ENCODE measurements at places on chromosomes 13 and 19.
A peak's percentile ranks its signal among the peaks of the same experiment; 100 is the strongest.

- DNase-seq: peak; percentile 53
These were observed 26.6 kb downstream of the CD70 start for GRCh38 chr19:6564393-6564792.

DNA sequence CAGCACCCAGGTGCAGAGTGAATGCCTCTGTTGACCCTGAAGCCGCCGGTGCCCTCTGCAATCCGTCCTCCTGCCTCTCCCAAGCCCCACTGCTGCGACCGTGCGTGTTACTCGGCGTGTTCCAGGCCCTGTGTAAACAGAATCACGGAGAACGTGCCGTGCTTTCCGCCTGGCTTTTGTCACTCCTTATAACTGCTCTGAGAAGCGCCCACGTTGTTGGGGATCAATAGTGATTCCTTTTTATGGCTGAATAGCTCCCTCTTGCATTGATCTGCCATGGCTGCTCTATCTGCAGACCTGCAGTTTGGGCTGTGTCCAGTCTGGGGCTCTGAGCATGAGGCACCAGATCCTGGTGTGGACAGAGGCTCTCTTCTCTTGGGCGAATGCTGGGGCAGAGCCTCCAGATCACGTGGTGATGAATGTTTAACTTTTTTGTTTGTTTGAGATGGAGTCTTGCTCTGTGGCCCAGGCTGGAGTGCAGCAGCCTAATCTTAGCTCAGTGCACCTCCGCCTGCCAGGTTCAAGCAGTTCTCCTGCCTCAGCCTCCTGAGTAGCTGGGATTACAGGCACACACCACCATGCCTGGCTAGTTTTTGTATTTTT is 15.8 kb downstream of the ADPRHL1 start:
- no peak for DNase-seq

DNA sequence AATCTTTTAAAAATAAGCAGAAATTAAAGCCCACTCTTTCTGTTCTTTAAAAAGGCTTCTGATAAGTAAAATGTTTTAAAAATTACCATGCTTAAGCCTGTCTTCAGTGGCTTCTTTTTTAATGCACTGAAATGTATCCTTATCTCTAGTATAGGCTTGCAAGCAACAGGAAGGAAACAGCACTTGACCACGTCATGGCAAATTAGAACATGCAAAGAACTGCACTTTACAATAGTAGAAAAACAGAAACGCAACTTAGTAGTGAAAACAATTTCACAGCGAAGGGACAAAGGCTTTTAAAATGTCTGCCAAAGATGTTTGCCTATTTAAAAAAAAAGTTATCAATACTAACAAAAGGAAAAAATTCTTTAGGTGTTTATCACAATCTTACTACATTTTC is 36.3 kb downstream of the ELF1 start:
- no peak for DNase-seq

DNA sequence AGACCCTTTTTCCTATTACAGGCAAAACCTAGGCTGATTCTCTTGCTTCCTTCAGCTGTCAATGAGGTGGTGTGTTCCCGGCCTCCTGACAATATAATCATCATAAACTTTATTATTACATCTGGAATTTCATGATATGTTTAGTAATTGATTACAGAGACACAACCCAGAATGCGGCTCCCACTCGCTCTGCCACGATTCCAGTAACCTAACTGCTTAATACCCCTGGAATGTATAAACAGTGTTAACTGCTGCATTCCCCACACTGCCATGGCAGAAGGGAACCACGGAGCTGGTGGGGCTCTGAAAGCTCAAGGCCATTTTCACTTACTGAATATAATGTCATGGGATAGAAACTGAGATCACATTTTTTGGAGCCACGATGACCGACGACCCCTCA is 17.1 kb downstream of the TSHZ3 start:
- DNase-seq: no peak

DNA sequence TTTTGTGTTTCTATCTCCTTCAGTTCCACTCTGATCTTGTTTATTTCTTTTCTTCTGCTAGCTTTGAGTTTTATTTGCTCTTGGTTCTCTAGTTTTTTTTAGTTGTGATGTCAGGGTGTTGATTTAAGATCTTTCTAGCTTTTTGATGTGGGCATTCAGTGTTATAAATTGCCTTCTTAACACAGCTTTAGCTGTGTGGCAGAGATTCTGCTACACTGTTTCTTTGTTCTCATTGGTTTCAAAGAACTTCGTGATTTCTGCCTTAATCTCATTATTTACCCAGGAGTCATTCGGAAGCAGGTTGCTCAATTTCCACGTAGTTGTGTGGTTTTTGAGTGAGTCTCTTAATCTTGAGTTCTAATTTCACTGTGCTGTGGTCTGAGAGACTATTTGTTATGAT is 251.7 kb upstream of the HTR2A start:
- DNase-seq: no peak

- DNase-seq: no peak
These were observed 14.7 kb downstream of the MIER2 start for GRCh38 chr19:329876-330275.

GRCh38 chr19:947090-947706 is 21.4 kb downstream of the ARID3A start:
- DNase-seq: no peak

DNA sequence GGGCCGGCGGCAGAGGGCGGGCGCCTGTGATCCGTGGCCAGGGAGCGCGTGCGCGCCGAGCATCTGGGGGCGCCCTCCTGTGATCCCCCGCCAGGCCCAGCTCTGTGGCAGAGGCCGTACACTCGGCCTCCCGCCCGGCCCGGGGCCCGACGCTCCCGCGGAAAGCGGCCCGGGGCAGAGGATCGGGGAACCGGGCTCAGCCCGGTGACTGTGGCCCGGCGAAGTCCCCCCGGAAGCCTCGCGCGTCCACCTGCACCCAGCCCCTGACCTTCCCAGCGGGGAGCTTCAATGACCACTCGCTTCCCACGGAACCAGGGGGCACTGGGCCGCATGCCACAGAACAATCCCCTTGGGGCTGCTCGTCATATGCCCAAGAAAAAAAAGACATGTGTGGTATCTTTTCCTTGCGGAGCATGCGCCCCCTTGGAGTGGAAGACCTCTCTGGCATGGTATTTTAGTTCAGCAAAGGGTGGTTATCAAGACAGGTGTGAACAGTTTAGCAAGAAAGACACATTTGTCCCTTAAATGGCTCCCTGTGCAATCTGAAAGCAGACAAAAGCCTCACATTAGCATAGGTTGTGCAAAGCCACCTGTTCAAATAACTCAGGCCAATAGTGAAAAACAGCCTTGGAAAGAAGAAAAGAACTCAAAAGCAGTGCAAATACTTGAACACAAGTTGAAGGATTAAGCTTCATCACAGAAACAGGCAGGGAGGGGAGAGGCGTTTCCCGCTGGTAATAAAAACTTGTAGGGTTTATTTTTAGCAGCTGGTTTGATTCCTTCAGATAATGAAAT is 290.9 kb upstream of the SOX21 start:
- no peak for DNase-seq

- DNase-seq: no peak
These were observed 6.3 kb downstream of the IL17D start for GRCh38 chr13:20709782-20710181.

DNA sequence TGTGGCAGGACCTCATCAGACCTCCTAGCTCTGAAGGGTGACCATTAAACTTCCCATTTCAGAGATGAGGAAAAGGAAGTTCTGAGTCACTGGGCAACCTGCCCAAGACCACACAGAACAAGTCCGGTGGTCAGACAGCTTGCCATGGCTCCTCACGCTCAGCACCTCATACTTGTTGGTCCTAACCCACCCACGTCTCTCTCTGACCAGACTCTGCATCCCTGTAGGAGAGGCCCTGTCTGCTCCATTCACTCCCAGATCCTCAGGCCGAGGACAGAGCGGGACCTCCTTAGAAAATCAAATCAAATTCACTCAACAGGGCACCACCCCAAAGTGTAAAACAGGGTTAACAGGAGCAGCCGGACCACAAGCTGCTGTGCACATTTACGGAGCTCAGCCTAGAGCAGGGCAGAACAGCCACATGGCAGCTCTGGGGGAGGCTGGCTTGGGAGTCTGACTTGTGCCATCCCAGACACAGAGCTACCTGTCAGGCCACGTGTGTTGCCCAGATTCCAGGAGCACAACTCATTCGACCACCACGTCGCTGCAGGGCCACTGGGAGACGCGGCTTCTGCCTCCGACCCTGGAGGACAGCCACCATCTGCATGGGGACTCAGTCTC is 1.7 kb downstream of the MIER2 start:
- DNase-seq: no peak

- no peak for DNase-seq
These were observed 21.2 kb downstream of the INSR start for GRCh38 chr19:7272856-7273578.

DNA sequence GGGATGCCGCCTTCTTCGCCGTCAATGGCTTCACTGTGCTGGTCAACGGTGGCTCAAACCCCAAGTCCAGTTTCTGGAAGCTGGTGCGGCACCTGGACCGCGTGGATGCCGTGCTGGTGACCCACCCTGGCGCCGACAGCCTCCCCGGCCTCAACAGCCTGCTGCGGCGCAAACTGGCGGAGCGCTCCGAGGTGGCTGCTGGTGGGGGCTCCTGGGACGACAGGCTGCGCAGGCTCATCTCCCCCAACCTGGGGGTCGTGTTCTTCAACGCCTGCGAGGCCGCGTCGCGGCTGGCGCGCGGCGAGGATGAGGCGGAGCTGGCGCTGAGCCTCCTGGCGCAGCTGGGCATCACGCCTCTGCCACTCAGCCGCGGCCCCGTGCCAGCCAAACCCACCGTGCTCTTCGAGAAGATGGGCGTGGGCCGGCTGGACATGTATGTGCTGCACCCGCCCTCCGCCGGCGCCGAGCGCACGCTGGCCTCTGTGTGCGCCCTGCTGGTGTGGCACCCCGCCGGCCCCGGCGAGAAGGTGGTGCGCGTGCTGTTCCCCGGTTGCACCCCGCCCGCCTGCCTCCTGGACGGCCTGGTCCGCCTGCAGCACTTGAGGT is 7.0 kb downstream of the MAP1S start:
- no peak for DNase-seq

GRCh38 chr13:101570410-101570809 is 117.9 kb downstream of the ITGBL1 start:
- DNase-seq: no peak

GRCh38 chr13:49953560-49953959 is 17.4 kb upstream of the SPRYD7 start:
- DNase-seq: no peak

DNA sequence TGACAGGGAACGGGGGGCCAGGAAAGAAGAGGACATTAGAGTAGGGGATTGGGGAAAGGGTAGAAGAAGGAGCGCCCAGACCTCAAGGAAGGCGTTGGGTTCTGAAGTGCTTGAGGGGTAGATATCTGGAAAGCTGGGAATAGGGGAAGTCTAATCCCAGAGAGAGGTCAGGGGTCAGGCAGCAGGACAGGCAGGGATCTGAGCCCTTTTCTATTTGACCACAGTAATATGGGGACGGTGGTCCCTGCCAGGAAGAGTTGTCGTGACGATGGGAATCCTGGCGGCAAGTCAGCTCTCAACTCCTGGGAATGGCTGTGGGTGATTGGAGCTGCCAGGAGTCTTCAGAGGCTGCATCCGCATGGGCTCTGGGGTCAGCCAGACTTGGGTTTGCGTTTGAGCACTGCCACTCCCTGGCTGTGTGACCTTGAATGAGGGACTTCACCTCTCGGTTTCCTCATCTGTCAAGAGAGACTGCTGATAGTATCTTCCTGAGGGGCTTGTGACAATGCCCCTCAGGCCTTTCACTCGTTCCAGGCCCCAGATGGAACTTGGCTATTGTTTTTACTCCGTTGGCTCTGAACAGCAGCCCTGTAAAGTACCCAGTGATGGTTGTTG is 1.3 kb downstream of the AP2A1 start:
- no peak for DNase-seq

DNA sequence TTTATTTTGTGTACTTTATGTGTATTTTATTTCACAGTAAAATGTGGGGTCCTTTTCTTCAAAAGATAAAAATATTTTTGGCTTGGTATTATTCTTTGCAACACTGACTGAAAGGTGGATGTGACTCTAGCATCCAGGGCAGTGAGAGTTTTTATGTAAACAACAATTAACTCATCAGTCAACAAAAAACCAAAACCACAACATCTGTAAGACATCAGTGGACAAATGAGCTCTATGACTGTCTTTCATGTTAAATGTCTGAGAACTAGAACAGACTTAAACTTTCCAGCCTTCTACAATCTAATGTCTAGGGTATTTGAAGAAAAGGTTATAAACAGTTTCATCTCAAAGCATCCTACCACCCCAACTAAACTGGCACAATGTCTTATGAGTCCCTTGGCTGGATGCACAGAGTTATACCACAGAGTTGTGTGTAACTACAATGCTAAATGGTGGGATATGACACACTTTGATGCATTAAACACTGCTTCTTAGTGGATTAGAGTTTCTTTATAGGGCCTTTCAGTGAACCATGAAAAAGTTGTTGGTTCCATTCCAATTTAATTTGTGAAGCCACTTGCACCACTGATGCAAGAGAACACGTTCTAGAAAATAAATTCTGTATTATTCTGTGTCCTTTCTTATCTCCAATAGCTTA is 544.2 kb upstream of the KLF12 start:
- DNase-seq: no peak

- DNase-seq: no peak
These were observed 11.7 kb downstream of the SKA3 start for GRCh38 chr13:21164631-21165030.

GRCh38 chr13:105446197-105446596 is 1089.3 kb downstream of the EFNB2 start:
- DNase-seq: no peak

DNA sequence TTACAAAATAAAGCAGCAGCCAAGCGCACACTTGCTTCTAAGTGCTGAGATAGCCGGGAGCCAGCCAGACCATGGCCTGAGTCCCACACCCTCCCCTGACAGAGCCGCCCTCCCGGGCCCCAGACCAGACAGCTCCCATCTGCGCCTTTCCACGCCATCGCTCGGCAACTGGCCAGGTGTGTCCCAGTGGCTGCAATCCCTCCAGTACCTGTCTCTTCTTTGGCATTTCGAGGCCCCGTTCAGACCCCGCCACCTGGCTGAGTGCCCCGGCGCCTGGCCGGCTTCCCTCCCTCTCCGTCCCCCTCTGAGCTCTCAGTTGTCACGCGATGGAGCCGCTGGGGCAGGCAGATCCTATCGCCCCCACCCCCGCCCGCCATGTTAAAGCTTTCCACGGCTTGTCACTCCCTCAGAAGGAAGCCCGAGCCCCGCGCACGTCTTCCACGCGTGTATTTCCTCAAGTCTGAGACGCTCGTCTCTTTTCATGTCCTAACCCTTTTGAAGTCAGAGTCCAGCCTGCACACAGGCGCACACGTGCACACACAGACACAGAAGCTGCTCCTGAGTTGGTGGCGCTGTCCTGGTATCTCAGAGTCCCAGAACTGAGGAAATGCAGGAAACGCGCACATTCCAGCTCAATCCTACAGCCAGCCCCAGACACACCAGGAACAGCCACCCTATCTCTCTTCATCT is 7.9 kb downstream of the MLLT1 start:
- DNase-seq: no peak

- no peak for DNase-seq
These were observed 24.4 kb downstream of the LIG4 start for GRCh38 chr13:108190897-108191296.

DNA sequence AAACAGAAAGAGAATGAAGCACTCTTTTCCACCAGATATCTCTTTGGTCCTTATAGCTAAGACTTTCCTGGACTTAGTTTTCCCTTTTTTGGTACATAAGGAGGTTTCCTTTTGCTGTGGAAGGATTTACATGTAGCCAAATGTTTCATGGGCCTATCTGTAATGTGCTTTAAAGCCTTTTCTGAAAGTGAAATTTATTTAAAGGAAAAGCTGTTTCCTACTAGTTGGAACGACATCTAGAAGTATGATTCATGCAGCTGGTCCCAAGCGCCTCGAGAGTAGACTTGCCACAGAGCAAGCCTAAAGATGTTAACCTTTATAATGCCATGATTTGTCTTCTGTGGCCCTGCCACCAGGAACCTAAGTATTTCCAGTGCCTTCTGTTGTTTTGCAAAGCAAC is 390.3 kb downstream of the DLEU7 start:
- no peak for DNase-seq

GRCh38 chr13:74204602-74205312 is 70.6 kb upstream of the KLF12 start:
- DNase-seq: no peak
